GM03348 (cell line): ENCODE measurements at places on chromosomes 3 and 15.

- DNase-seq, result no peak
These were observed 74.4 kb downstream of the CPN2 start for GRCh38 chr3:194276768-194277103.

GRCh38 chr15:70902107-70902506, 9.5 kb downstream of the LRRC49 start:
- DNase-seq, result peak; percentile 61

DNA sequence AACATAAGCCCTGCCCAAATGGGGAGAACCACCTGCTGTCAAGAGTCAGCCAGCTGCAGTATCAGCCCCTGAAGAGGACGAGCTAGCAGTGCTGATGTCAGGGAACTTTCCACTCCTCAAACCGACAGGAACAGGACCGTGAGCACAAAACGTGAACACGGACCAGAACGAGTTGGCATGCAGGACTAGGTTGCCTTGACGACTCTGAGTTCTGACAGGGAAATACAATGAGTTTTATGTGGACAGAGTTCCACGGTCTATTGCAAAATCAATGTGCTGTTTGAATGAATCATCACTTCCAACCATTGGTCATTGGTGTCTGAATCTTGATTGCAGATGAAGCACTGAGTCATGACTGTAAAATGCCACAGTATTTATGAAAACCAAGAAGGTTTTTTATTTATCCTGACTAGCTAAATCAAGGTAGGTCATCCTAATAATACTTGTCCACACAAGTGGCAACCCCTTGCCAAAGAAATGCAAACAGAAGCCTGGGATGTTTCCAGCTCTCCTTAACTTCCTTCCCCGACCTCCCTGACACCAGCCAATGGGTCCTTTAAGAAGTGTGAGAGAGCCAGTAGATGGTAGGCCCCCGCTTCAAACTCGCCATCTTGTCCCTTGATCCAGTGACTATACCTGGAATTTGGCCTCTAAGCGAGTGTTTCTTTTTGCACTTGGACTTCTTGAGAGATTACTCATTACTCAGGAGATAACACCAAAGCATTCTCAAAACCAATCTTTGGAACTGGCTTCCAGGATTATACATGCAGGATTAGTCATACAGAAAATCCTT, 119.6 kb downstream of the ASB7 start:
- DNase-seq, result peak; percentile 85

DNA sequence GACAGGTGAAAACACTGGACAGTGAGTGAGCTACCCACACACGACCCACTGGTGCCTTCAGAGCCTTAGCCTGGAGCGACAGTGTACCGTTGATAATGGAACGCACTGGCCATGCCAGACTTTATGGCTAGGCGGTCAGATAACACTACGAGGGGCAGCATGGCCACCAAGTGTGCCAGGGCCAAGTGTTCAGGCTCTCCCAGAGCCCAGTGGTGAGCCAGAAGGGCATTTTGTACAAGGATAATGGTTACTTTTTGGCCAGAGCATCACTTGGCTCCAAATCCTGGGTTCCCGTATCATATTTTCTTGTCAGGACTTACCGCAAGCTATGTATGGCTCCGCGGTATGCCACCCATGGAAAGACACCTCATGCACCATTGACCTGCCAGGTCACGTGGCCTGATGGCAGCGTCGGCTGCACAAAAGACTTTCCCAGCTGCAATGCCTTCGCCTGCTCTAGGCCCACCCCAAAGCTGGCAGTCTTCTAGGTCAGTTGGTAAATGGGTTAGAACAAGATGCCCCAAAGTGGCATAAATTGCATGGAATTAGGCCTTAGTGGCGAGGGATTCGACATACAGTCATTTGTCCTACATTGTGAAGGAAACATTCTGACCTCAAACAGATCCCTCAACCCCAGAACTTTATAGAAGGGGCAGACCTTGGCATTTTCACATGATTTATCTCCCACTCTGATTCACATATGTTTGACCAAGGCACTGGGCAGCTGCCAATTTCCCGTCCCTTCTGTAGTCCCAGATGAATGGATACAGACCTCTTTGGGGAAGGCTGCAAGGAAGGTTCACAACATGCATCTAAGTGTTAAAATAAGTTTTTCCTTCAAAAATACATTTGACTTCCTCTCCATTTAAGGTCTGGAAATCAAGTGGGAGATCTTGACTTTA, 12.2 kb upstream of the SLC28A1 start:
- no peak for DNase-seq

DNA sequence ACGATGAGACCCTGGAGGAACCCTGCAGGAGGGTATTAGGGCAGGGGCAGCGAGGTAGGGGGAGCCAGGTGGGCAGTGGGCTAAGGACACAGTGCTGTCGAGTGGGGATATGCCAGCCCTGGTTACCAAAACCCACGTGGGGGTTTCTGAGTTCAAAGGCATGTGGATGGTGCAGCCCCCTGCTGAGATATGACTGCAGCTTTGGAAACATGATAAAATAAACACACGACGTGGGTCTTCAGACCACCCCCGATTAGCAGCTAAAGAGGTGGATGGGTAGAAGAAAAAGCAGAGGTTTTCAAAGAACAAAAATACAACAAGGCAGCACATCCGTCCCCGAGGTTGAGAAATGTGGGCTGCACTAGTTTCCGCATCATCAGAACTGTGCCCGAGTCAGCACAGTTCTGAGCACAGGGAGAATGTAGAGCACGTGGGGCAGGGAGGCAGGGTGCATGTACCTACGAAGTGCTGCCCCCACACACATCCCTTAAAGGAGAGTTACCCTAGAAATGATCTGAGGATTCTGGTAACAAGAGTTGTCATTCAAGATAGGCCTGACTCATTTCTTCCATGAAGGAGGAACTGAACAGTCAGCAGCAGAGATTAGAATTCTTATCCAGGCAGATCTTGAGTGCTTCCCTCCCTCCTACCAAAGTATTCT, 121.3 kb downstream of the RPLP1 start:
- no peak for DNase-seq

DNA sequence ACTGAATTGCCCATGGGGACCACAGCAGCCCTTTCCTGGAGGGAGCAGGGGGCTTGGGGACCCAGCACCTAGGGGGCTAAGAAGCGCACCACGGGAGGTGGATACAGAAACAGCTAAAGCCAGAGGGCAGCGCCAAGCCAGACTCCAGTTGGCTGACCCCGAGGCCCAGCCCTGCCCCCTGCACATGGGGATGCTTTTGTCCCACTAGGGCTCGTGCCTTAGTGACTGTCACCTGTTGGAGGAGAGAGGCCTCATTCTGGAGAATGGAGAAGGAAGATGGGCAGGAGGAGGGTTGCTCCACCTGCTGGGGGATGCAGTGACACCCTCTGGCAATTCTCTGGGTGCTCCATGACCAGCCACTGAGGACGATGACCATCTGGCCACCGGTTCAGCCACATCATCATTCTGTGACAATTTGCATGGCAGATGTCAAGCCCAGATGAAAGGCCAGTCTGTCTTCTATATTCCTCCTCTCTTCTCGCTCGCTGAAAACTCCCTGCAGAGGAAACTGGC, 167.8 kb upstream of the TLE3 start:
- no peak for DNase-seq

GRCh38 chr15:40238532-40239403, at the start of gene PAK6:
PAK6 (plus strand) TSS chr15:40239063; CDS start chr15:40264786, 25,723 bp downstream.
- peak; percentile 76 for DNase-seq
